AG09319 (cell line): ENCODE measurements at places on chromosomes 3 and 15.

DNA sequence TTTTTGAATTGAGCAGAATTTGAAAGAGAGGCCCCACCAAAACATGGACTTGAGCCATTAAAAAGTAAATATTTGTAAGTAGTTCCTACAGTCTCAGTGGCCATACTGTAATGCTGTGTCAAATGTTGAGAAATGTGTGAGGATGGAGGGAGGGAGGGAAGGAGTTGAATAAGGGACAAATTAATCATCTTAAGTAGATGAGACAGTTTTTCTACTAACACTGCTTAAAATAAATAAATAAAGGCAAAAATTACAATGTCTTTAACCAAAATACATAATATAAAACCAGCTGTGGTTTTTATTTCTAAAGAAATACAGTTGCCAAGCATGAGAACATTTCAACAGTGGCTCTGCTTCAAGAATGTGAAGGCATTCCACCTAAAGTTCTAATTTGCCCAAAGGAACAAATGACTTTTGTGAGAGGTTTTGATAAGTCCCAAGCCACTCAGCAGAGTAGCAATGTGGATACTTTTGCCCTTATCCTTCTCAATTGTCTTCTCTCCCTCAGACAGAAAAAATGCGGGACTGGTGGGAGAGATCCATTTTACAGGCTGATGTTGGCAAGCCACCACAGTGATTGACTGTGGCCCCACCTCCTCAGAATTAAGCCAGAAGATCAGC is 427.0 kb upstream of the RARB start:
- DNase-seq: peak; percentile 71

DNA sequence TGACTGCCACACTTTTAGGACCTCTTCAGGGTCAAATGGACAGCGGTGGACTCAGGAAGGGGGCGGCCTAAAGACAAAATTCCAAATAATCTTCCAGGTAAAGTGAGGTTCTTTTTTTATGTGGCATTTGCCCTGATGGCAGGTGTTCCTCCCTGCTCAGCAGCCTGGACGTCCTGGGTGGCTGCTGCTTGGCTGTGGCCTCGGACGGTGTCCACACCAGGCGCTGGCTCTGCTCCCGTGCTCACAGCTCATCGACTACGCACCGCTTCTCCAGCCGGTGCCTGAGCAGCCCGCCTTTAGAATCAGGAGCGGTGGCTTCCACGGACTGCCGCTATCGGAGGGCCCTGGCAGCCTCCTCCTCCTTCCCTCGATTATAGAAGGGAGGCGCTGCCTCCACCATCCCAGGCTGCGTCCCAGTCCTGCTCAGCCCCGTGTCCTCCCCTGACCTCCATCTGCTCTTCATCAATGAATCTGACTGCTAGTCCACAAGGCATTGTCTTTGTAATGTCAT is 41.9 kb downstream of the PCSK6 start:
- no peak for DNase-seq

DNA sequence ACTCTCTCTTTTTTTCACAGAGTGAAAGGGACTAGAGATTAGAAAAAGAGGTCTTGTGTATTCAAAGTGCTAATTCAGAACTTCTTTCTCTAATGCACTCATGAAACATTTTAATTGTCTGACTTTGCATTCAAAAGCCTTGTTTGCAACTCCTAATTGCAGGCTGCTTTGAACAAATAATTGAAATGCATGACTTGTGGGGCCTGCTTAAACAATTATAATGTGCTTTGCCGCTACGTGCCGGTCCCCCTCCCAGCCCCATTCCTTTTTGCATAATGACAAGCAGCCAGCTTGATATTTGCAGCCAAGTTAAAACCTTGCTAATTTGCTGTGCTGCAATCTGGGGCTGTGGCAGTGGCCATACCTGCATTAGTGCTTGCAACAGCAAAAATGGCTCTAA is 114.5 kb downstream of the FOXB1 start:
- DNase-seq: no peak

DNA sequence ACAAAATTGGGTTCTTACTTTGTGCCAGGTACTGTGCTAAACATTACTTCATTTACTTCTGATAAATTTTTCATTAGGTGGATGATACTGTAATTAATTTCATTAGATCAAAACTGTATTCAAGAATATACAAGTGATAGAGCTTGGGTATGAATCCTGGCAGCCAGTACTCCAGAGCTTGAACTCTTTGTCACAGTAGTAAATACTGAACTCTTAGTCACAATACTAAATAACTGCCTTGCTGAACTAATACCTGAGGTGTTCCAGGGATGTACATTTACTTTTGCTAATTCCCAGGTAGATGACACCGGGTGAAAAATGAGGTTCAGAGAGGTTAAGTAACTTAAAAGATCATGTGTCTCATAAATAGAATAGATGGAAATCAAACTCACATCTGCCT is 20.3 kb downstream of the FXR1 start:
- DNase-seq: no peak

- DNase-seq: peak; percentile 63
These were observed 107.9 kb downstream of the FMN1 start for GRCh38 chr15:33086500-33087121.

DNA sequence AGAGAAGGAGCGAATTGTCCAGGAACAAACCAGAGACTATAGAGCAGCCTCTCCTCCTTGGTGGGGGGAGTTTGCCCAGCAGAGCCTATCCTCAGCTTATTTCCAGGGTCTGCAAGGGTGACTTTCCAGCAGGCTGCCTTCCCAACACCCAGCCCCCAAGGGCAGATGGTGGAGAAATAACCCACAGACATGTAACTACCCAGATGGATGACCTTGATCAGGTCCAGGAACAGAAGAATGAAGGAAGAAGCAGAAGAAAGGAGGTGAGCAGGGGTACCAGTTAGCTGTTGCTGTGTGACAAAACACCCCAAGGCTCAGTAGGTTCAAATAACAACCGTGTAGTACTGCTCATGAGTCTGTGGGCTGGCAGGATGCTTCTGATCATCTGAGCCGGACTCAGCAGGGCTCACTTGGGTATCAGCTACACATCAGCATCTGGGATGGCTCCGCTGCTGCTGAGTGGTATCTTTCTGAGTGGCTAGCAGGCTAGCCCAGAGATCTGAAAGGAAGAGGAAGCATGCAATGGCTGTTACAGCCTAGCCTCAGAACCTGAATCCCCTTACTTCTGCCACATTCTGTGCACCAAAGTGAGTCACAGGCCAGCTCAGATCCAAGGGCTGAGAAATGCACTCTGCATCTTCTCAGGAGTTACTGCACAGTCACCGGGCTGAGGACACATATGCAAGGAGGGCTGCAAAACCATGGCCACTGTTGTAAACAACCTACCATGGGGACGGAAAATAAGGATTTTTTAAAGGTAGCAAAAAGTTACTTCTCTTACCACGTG is 22.2 kb upstream of the TXNRD3 start:
- DNase-seq: no peak

DNA sequence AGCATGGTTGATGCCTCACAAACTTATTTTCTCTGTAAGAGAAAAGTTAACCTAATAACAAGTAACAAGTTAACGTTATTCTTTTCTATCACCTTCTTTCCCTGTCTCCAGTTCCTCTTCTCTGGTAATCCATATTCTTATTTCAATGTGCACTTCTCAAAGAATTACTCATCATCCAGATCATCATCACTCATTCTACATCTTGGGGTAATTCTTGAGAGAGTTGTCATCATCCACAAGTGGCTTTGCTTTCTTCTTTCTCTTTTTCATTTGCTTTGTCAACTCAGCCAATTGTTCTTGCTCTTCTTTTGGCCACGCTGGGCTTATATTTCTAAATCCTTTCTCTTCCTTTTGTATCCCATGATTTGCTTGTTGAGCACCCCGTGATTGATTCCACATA is 20.8 kb upstream of the RNF111 start:
- DNase-seq: no peak

DNA sequence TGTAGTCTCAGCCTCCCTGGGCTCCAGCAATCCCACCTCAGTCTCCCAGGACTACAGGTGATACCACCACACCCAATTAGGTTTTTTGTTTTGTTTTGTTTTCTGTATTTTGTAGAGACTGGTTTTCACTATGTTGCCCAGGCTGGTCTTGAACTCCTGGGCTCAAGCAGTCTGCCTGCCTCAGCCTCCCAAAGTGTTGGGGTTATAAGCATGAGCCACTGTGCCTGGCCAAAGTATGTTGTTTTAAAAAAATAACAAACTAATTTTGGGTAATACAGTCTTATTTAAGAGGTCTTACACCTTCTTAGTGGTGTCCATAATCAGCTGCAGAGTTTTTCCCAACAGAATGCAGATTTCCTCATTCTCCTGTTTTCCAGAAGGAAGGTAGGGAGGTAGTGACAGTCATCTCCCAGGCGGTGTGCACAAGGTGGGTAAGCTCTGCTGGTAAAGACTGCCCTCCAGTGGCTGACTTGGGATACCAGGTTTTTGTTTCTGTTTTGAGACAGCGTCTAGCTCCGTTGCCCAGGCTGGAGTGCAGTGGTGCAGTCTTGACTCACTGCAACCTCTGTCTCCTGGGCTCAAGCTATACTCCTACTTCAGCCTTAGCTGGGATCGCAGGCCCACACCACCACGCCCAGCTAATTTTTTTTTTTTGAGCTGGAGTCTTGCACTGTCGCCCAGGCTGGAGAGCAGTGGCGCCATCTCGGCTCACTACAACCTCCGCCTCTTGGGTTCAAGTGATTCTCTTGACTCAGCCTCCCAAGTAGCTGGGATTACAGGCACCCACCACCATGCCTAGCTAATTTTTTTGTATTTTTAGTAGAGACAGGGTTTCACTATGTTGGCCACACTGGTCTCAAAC is 58.4 kb downstream of the MAP6D1 start:
- peak; percentile 34 for DNase-seq

DNA sequence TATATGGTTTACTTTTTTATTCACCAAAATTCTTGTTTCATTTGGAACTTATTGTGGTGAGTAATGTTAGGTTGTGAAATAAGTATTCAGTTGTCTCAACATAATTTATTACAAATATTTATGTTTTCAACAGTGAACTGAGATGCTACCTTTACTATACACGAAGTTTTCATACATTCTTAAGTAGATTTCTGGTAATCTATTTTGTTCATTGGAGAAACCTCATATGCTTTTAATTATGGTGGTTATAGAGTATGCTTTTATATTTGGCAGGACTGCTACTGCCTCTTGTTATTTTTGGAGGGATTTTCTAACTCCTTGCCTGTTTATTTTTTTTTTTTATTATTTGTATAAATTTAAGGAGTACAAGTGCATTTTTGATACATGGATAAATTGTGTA is 253.1 kb downstream of the NLGN1 start:
- peak; percentile 16 for DNase-seq

- peak; percentile 58 for DNase-seq
These were observed 21.8 kb downstream of the CDCP1 start for GRCh38 chr3:45124352-45124751.

DNA sequence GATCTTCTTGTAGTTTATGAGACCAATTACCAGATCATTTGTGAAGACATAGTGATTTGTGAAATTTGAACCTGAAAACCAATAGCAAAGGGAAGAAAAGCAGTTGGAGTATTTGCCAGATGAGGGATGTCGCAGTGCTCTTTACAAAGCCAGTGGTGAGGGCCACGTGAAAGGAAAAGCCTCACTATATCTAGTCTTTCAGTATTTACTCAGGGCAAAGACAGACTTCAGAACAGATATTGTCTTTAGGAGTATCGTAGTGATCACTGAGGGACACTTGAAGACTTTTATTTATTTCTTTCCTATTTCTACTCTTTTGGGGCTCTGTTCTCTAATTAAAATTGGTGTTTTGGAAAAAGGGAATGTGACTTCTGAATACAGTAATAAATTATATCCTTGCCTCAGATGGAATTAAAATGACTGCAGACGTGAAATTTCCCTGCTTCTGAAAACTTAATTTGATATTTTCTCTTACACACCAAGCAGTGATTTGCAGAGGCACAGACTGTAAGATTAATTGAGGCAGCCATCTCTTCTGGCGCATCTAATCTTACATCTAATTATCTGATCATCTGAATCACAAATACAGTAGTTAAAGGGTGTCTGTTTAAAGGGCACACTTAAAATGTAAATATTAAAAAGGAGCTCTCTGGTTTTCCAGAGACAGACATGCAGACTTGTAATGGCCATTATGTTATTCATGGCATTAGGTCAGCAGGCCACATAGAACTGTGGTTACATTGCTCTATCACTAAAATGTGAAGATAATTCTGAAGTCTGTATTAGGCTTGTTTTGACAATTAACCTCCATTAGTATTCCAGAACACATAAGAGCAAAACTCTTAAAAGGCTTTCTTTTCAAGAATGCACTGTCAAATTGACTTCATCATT is 193.0 kb upstream of the GOLIM4 start:
- DNase-seq: no peak

DNA sequence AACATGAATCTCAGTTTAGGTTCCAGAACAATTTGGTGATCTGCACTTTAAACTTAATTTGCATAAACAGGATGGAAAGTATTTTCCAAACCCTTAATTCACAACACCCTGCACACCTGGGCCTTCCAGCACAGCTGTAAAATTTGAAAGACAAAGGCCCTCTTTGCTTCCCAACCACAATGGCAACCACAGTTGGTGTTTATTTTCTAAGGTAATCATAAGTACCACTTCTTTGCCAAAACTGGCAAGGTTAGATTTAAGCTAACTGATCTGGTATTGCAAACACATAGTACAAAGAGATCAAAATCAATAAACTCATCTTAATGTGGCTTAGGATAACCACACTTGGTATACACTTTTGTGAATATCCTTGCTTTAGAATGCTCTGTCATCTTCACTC is 4.1 kb downstream of the LRIG1 start:
- DNase-seq: no peak

- DNase-seq: no peak
These were observed 269.8 kb downstream of the FEZF2 start for GRCh38 chr3:62103531-62103930.
